CD4-positive, CD25-positive, alpha-beta regulatory T cell (primary cell): ENCODE measurements at places on chromosomes 2 and 18. TPM values are rescaled to one million over a fixed set of nuclear protein-coding genes. Genes with fewer than 3 reads are reported as not detected.
A peak's percentile ranks its signal among the peaks of the same experiment; 100 is the strongest.

The RTP5 gene
- total RNA-seq, result 0.44 TPM

DNA sequence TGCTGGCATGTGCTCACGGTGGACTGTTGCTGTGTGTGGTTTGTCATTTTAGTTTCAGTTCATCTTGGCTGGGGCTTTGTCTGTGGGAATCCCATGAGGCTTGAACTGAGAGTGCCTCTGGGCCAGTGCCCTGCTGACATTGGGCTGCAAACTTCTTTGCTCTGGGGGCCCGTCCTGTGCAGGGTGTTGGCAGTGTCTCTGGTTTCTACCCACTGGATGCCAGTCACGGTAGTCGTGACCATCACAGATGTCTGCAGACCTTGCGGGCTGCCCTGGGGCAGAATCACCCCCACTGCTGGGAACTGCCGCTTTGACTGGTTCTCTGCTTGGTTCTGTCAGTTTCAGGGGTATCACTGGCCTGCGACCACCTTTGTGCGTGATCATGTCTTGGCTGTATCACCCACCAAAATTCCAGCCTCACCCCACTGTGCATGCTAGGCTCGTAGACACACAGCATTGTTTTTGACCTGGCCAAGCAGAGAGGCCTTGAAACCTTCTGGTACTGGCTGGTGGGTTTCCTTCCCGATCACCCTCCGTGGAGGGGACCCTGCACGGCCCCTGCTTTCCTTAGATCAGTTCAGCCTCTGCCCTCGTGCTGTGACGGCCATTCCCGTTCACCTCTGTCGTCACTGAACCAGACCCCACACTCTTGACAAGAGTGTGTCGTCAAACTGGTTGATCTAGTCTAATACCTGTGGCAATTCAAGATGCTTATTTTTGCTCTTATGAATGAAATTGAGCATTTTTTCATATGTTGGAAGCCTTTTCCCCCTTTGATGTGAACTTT, 57.6 kb downstream of the KCNG2 start:
- H3K4me3 ChIP-seq, result no peak overlapping the region
- H3K27me3 ChIP-seq, result no peaks in the 10 kb centered on the region
- H3K36me3 ChIP-seq, result no peaks in the 10 kb centered on the region
- no peaks in the 10 kb centered on the region for H3K4me1 ChIP-seq

DNA sequence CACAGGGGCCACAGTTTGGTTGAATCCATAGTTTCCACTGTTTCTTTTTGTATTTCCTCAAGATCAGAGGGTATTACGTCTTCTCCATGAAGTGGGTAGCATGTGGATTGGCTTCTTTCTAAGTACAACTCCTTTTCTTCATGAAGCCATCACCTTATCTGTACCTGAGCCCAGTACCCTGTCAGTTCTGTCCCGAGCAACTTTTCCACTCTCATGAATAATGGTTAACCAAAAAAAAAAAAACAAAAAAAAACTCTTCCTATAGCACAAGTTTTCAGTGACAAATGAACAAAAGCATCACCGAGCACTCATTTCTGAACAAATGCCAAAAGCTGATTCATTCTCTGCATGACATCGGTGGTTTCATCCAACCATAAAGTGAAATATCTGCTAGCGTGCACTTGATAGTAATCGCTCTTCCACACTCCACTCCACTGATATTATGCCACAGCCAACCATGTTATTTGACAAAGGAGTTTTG, 53.0 kb upstream of the CCDC150 start:
- H3K36me3 ChIP-seq, result no peaks in the 10 kb centered on the region
- DNase-seq, result no peak
- H3K27ac ChIP-seq, result no peak overlapping the region

DNA sequence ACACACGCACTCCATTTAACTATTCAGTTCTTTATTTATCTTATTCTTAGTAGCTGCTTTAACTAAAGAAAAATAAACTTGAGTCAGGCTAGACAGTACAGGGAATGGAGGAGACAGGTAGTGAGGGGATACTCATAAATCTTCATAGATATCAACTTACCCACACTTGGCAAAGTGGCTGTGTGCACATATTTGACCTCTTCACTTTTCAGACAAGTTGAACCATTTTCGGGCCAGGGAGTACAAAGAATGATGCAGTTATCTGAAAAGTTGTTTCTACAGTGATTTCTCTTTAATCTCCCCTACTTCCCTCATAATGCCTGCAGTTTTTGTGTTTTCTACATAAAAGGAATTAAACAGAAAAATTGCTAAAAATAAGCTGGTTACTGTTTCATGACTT, 307.5 kb downstream of the GULP1 start:
- no peaks in the 10 kb centered on the region for H3K27me3 ChIP-seq
- no peak for DNase-seq
- H3K27ac ChIP-seq, result no peak overlapping the region

The SAG gene
- total RNA-seq, result 1.7 TPM

GRCh38 chr2:202841090-202841867, 30.3 kb downstream of the ICA1L start:
- H3K27ac ChIP-seq, result no peak overlapping the region
- no peak overlapping the region for H3K4me3 ChIP-seq
- no peaks in the 10 kb centered on the region for H3K36me3 ChIP-seq
- no peaks in the 10 kb centered on the region for H3K27me3 ChIP-seq

The GKN2 gene
- not detected for total RNA-seq

The DTYMK gene
- total RNA-seq, result 13.1 TPM

The ABCG5 gene
- total RNA-seq, result not detected

DNA sequence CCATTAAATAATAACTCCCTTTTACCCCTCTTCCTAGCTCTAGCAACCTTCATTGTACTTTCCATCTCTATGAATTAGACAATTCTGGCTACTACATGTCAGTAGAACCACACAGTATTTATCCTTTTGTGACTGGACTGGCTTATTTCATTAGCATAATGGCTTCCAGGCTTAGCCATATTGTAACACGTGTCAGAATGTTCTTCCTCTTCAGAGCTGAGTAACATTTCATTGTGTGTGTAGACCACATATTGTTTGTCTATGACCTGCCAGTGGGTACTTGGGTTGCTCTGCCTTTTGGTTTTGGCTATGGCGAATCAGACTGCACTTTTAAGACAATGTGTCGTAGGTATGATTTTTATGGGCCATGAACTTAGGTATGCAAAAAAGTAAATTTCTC, 20.9 kb downstream of the TSN start:
- H3K4me1 ChIP-seq, result no peaks in the 10 kb centered on the region
- DNase-seq, result no peak
- H3K27ac ChIP-seq, result no peak overlapping the region
- H3K36me3 ChIP-seq, result no peaks in the 10 kb centered on the region
- H3K4me3 ChIP-seq, result no peak overlapping the region

GRCh38 chr2:196266351-196266750, 95.0 kb upstream of the STK17B start:
- H3K4me1 ChIP-seq, result peaks cover 56% of the 10 kb centered on the region
- DNase-seq, result no peak
- no peaks in the 10 kb centered on the region for H3K36me3 ChIP-seq

The VWC2L gene
- not detected for total RNA-seq

DNA sequence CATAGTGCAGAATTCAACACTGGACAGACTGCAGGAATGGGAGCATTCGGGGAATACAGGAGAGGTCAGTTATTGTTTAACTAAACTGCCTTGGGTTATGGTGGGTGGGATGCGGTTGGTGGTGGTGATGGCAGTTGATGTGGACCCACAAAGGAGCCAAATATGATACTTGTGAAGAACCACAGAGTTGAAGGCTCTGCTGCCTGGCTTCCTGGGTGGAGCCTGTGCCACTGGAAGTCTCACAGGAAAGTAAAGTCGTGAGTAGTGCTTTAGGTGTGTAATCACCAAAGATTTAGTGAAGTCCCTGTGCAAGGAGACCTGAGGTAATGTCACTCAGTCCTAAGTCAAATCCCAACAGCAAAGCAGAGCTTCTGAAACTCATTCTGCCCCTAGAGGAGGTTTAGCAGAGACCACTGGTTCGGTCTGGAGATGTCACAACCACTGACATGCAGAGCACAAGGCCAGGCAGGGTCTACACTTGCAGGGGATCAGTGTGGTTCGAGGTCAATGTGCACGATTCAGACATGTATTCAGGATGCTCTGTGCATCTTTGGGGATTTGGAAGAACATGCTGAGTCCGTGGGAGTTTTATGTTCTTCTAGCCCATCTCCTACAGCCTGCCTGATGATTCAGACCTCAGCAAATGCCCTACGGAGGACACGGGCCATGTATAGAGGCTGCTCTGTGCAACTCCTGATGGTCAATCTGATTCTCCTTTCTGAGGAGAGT, 1150.9 kb downstream of the RPIA start:
- no peaks in the 10 kb centered on the region for H3K36me3 ChIP-seq
- no peak for DNase-seq
- H3K27ac ChIP-seq, result no peak overlapping the region
- no peaks in the 10 kb centered on the region for H3K27me3 ChIP-seq

The CYTIP gene
- total RNA-seq, result 454 TPM

DNA sequence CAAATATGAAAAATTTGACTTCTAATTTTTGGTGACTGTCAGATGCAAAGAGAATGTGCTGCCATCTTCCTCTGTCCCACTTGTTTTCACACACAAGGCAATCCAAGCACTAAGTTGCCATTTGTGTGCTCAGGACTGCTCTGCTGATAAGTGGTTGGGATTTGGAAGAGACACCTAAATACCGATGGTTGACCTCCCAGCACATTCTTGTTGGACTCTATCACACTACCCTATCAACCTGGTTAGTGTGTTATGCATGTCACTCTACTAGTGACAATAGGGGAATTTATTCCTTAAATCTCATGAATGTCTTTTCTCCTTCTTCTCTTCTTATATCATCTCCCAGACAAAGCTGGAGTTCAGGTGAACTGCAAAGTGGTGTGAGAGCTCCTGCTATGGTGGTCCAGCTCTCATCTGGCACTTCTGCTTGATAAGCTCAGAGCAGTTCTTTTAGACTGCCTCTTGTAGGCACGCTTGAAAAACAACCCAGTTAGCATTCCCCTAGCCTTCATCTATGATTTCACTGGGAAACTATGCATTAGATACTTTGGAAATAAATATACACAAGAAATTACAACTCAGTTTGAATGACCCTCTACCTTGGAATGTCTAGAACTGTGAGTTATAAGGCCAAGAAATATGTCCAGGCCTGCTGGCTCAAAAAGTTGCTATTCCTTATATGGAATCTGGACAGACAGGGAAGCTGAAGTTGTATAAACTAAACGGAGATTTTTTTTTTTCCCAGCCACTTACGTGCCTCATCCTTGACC, 404.8 kb downstream of the MEIS1 start:
- no peak for DNase-seq
- no peaks in the 10 kb centered on the region for H3K36me3 ChIP-seq
- no peaks in the 10 kb centered on the region for H3K27me3 ChIP-seq
- no peaks in the 10 kb centered on the region for H3K4me1 ChIP-seq
- no peak overlapping the region for H3K4me3 ChIP-seq
- no peak overlapping the region for H3K27ac ChIP-seq

DNA sequence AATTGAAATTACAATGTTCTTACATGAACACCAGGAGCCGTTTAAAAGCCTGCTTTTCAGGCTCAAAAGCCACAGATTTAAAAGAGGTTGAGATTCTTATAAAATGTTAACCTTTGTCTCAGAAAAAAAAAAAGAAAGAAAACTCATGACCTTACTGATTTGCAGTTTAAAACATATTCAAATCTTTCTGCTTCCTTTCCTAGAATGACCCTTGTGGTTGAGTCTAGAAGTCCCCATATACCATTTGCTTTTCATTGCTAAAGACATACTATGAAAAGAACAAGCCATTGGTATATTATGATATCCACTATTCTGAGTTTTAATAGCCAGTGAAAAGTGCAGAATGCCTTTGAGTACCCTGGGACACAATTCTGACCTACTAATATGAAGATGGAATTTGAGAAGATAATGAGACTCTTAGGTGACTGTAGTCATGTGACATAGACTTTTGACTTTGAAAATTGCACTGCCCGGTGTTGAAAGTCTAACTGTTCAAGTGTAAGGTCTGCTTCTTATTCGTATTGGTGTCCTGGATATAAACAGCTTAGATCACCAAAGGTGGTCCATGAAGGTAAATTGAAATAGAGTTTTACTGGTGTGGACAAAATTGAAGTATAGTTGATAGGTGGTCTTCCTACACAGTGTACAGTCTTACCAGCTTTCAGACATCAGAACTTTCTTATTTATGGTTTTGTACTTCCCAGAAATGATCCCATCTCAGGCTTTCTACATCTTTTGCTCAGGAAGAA, 117.0 kb downstream of the DOCK10 start:
- H3K27ac ChIP-seq, result peak overlapping the region; percentile 85
- peaks cover 90% of the 10 kb centered on the region for H3K4me1 ChIP-seq
- no peaks in the 10 kb centered on the region for H3K27me3 ChIP-seq
- peak overlapping the region; percentile 63 for H3K4me3 ChIP-seq
- DNase-seq, result no peak

The RAB6D gene
- not detected for total RNA-seq

The KCNG3 gene
- not detected for total RNA-seq

DNA sequence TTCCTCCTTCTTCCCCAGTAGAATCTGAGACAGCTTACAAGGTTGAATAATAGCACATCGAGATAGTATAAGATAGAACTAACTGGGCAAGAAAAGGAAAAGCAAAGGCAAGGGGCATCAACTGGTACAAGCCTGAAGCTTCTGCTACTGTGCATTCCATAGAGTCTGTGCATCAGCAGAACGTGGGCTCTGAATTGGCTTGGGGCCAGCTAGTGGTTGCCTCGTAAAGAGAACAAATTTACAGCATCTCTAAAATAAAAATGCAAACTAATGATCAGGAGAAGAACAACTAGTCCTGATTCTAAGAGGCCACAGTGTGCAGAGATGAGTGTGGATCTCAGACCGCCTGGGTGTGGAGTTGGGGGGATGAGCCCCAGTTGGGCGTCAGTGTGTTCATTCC, 36.6 kb downstream of the UPP2 start:
- no peak for DNase-seq
- H3K4me3 ChIP-seq, result no peak overlapping the region
- H3K27me3 ChIP-seq, result peaks cover 2% of the 10 kb centered on the region
- H3K4me1 ChIP-seq, result no peaks in the 10 kb centered on the region
- no peak overlapping the region for H3K27ac ChIP-seq
